ENCODE measurements at places on chromosomes 5 and 9.

- no peak for DNase-seq
Measured at GRCh38 chr5:141633871-141634561, 2.6 kb downstream of the HDAC3 start.

DNA sequence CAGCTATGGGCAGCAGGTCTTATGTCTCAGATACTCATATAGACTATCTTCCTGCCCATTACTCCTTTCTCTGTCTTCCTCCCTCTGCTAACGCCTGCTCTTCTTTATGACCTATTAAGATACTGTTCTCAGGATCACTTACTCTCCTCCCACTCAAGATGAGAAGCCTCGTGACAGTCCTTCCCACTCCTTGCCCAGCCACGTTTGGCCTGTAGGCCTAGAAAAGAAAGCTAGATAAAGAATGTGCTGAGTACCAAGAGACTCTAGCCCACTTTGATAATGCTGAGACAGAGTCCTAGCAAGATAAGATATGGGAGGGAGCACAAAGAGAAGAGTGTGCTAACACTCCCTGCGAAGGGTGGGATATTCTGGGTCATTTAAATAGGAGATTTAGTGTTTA lies 6.8 kb upstream of the DENND4C start:
- DNase-seq = no peak

DNA sequence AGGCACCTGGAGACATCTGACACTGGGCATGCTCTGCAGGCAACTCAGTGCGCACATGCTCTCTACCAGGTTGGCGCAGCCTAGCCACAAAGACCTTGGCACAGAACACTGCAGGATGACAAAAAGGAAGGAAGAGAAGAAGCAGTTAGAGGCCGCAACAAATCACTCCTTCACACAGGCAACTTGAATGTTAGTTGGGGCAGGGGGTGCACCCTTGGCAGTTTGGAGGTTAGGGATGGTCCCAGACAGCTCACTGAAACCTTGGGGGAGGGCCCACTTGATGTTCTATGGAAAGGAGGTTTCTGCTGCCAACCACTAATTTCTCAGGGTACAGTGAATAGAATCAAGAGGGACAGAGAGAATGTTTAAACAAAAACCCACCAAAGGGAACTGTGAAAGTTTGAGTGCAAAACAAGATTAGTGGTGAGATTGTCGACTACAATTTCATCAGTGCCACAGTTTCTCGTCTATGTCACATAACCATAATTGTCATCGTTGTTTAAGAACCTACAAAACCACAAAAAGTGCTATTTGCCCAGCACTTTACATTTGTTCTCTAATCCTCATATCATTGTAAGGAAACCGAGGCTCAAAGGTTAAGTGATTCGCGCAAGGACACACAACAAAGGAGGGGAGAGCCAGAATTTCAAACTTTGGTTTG lies 48.7 kb downstream of the FBXW11 start:
- peak; percentile 47 for DNase-seq

DNA sequence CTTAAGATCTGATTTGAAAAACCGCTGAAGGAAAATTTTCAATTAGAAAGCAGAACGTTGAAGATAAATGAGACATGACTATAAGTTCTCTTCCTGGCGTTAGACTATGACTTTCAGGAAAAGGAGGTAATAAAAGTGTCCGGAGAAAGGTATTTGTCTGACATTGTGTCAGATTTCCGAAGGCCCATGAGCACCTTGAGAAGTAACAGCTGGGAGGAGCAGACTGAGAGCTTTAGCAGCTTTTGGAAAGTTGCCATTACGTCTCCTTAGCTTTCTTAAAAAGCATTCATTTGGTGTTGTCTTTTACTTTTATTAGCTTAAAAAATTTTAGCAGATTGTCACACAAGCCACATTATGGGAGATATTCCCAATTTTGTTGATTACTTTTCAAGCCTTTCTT lies 363.5 kb downstream of the NDUFS4 start:
- DNase-seq = no peak

GRCh38 chr5:43065948-43066798 lies 26.1 kb upstream of the ANXA2R start:
- peak; percentile 42 for DNase-seq

GRCh38 chr5:14251733-14252132 lies 108.6 kb downstream of the TRIO start:
- no peak for DNase-seq

- no peak for DNase-seq
Measured at GRCh38 chr5:158510479-158510878, 589.2 kb downstream of the EBF1 start.

DNA sequence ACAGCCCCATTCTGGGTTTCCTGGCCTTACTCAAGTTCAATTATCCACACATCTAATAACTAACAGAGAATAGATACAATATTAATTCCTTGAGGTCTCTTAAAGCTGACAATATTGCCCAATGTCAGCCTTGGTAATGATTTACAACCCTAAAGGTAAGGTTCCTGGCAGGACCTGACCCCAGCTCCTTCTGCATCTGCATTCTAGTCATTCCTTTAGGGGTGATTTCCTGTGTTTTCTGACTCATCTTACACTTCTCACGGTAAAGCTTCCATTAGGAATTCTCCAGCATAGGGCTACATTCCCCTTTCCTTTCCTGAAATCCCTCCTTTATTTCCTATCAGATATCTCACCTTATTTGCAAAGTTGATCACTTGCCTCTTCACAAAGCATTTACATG lies 9.3 kb downstream of the HAVCR1 start:
- DNase-seq = no peak

DNA sequence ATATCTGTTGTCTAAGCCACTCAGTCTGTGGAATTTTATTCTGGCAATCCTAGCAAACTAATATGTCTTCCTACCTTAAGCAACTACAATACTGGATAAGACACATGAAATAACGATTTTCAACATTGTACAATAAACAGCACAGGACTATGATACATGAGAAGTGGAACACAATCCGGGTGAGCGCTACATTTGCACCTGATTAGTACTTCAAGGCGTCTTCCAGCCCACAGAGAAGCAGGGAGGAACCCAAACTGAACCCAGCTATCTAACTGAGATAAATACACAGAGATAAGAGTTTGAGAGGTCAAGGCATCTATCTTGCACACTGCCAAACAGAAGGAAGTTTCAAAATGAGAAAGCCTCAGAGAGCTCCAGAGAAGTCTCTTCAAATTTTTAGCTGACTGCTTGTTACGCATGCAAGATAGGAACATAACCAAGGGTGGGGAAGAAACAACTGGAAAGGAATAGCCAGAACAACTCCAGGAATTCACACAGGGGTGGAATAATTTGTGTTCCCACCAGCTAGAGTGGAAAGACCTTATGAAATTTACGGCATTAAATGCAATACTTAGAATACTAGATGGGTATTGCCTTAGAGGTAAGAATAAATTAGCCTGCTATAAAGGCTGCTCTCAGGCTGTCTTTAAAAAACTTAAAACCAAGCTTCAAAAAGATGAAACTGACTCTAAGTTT lies 481.8 kb downstream of the MTRR start:
- DNase-seq = no peak

DNA sequence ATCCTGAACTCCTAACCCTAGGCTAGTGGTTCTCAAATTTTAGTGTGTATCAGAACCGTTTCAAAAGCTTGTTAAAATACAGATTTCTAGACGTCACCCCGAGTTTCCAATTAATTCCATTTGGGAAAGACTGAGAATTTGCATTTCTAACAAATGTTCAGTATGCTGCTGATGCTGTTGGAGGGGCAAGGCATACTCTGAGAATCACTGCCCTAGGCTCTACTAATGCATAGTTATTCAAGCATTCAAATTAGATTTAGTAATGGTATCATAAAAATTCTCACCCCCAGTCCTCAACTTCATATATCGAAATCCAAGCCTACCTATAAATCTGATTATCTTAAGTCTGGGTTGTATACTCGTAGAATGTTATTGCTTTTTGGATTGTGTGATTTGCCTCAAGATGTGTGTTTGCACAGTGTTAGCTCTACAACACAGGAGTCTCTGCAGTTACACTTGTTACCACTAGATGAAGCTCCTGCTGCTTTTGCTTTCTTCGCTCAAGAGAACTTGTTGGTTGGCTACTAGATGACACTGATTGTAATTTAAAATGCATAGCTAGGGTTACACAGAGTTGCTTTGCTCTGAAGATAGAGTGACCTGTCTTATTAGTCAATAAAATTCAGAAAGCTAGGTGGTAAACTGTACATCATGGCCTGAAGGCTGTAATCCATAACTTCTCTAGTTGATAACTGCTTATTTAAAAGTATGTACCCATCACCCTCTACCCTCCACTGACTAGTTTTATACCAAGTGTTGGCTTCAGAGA lies 7.5 kb upstream of the ERAP2 start:
- DNase-seq = no peak

- no peak for DNase-seq
Measured at GRCh38 chr5:119400245-119400644, 44.4 kb downstream of the TNFAIP8 start.

- DNase-seq = no peak
Measured at GRCh38 chr5:73388306-73388684, 60.3 kb downstream of the FOXD1 start.

DNA sequence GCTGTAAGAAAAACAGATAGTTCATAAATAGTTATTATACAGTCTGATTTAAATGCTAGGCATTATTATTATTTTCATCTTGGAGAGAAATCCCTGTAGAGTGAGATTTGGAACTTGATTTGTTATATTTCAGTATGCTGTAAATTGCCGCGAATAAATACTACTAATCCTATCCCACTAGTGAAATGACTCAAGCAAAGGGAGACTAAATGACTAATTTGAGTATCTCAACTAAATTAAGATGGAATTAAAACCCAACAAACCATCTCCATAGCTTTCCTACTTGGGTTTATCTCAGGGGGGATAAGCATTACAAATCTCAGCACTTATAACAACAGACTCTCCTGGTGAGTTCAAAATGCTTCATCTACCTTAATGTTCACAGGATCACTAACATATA lies 206.0 kb downstream of the MCTP1 start:
- no peak for DNase-seq

GRCh38 chr5:123156577-123157296 lies 67.7 kb downstream of the PRDM6 start:
- DNase-seq = no peak

GRCh38 chr9:126919193-126919592 lies 4.6 kb downstream of the RALGPS1 start:
- no peak for DNase-seq

DNA sequence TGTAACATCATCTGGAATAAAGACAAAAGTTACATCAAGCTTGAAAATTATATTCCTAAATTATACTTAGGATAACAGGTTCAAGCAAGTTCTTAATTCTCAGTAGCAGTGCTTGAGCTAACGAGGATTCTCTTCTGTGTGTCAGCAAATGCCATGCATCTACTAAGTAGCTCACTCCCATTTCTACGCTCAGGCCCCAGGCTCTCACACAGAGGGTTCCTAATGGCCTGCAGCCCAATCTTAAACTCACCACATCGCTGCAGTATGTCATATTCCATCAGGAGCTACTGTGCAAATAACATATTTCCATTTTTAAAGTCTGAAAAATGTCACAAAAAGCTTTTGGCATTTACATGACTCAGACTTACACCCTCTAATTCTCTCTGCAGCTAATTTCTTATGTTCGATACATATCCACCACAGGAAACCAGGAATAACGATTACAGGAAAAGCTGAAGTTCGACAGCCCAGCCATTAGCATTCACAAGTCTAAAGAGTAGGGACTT lies 474.8 kb downstream of the EFNA5 start:
- DNase-seq = no peak

GRCh38 chr9:95224376-95225019 lies 93.0 kb downstream of the FANCC start:
- no peak for DNase-seq

GRCh38 chr9:35395076-35395705 lies 94.7 kb upstream of the RUSC2 start:
- DNase-seq = no peak

DNA sequence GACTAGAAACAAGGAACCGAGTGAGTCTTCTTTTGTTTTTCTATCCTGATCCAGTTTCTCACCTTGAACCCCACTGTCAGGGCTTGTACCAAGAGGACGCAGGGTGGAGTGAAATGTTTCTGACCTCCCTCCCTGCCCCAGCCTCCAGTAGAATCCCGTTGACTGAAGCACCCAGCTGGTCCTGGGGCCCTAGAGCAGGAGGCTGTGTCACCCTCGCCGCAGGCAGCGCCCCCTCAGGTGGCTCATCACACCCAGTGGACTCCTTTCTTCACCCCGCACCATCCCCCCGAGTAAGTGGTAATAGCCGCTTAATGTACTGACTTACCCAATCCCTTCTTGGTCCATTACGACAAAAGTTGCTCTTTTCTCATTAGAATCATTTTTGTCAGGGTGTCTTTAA lies 53.8 kb downstream of the MVB12B start:
- DNase-seq = no peak

DNA sequence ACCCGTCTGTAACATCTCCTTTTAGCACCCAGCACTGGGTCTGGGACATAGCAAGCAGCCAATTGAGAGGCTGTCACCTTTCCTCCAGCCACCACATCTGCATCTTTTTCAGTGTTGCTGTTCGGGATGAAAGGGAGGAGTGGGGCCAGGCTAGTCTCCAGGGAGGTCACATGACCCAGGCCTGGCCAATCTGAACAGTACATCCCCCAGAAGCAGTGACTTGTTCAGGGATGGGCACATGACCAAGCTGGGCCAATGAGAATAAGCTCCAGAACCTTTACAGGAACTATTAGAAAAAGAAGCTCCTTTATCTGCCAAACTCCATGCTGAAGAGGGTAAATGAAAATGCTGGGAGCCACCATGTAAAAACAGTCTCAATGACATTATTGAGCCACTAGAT lies 359.0 kb downstream of the SLIT3 start:
- no peak for DNase-seq

GRCh38 chr5:146592352-146592751 lies 76.4 kb upstream of the GPR151 start:
- no peak for DNase-seq

GRCh38 chr9:97571664-97572063 lies 61.5 kb downstream of the TSTD2 start:
- DNase-seq = no peak

DNA sequence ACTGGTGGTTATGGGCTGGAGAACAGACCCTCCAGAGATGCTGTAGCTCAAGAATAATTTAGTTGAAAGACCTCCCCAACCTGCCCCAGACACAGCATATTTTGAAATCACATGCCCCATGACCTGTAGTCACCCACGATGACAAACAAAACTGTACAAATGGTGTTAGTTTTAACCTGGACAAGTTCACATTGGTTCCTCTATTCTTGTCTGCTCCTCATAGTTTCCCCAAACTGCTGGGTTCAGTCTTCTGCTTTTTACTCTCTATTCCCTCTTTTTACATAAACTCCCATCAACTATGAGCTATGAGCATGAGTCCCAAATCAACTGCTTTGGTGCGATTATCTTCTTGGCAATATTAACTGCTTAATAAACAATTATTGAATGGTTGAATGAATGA lies 365.3 kb upstream of the CLINT1 start:
- DNase-seq = no peak
